ENCODE measurements at places on chromosomes 6 and 20.

GRCh38 chr6:52305411-52305810, 20.9 kb upstream of the MCM3 start:
- no peak for DNase-seq

- peak; percentile 64 for DNase-seq
Measured at GRCh38 chr20:34538671-34539123, 19.8 kb upstream of the MAP1LC3A start.

DNA sequence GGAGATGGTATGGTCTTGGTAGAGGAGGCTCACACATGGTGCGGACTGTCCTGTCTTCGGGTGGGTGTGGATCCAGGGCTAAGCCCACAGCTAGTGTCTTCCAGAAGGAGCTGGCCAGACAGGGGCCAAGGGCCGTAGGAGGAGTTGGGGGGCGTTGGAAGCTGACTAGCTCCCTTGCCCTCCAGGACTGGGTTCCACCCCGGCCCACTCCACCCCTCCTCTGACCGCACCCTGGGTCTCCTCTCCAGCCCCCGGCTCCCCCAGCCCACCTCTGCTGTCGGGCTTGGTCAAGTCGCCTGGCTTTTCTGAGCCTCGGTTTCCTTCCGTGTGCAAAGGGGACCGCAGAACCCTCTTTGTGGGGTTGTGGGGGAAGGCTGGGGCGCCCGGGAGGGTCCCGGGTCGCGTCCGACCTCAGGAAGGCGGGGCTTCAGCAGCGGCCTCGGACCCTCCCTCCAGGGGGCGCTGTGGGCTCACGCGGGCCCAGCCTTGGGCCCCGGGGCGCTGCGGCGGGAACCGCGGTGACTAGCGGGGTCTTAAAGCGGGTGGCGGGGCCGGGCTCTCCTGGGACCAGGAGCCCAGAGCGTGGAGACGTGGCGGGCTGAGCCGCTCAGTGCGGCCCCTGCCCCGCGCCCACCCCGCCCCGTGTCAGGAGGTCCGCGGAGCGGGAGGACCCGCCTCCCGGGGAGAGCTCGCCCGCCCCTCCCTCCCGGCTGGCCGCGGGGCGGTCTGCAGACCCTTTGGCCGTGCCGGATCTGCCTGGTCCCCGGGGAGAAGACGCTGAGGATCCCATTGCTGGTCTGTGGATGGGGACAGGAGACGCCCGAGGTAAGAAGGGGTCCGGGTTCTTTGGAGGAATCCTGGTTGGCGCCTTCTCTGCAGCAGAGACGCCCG, 5.4 kb downstream of the NPBWR2 start:
- peak; percentile 59 for DNase-seq

DNA sequence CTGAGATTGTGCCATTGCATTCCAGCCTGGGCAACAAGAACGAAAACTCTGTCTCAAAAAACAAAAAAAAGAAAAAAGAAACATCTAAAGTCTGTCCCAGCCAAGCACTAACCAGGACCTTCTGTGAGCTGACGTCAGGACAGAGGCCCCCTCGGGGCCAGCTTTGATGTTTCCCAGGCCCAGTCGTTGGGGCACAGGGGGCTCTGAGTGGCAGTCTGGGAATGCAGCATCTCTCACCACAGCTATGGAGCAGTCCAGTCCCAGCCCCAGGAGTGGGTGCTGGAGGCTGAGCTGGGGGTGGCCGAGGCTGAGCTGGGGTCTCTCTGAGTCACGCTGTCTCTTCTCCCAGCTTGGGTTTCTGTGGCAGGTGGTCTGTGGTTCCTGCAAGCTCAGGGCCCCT, 46.0 kb upstream of the SRF start:
- no peak for DNase-seq

DNA sequence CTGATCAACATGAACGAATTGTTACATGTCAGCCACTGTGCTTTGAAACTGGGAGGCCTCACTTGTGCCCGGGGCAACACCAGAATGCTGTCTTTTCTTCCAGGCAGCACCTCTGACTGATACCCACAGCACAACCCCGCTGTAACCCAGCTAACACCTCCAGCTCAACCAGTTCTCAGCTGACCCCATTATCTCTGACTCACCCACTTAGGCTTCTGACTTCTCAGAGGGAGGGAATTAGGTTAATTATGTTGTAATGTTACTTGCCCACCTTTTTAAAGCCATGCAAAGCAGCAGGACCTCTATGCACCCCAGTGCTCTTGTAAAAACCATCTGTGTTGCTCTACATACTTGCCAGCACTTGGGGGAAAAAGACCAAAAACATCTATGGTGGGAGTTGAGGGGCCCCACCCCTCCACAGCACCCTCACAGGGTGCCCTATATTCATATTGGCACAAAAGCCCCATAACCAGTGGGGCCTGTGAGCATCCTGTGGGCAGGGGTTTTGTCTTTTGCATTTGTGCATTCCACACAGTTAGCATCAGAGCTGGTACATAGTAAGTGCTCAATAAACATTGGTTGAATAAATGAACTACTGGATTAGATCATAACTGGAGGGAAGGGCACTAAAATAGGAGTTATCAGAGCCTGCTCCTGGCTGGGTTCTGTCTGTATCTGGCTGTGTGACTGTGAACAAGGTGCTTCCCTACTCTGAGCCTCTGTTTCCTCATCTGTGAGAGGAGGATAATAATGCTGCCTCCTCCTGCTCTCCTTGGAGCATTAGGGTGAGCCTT, 22.3 kb downstream of the BNIP5 start:
- peak; percentile 10 for DNase-seq

- no peak for DNase-seq
Measured at GRCh38 chr20:32139947-32140346, 30.4 kb downstream of the TM9SF4 start.

- DNase-seq = no peak
Measured at GRCh38 chr20:50198716-50199115, 8.1 kb downstream of the CEBPB start.

- DNase-seq = no peak
Measured at GRCh38 chr20:37544386-37544785, 16.7 kb upstream of the BLCAP start.

- DNase-seq = no peak
Measured at GRCh38 chr6:125574604-125575003, 174.8 kb upstream of the HEY2 start.

DNA sequence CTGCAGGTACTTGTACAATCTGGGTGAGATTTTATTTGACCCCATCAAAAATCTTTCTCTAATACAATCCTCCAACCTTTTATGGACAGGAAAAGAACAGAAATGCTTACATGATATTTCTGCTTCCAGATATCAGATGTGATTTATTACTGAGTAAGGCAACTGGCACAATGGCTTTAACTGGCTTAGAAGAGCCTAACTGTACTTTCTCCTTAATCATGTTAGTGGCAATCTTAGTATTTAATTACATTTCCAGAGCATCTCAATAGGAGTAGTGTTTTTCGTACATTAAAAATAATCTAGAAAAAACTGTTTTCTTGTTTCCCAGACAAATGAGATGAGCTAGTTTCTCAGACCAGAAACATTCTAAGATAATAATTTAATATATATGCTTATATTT, 251.6 kb downstream of the KCNQ5 start:
- no peak for DNase-seq

DNA sequence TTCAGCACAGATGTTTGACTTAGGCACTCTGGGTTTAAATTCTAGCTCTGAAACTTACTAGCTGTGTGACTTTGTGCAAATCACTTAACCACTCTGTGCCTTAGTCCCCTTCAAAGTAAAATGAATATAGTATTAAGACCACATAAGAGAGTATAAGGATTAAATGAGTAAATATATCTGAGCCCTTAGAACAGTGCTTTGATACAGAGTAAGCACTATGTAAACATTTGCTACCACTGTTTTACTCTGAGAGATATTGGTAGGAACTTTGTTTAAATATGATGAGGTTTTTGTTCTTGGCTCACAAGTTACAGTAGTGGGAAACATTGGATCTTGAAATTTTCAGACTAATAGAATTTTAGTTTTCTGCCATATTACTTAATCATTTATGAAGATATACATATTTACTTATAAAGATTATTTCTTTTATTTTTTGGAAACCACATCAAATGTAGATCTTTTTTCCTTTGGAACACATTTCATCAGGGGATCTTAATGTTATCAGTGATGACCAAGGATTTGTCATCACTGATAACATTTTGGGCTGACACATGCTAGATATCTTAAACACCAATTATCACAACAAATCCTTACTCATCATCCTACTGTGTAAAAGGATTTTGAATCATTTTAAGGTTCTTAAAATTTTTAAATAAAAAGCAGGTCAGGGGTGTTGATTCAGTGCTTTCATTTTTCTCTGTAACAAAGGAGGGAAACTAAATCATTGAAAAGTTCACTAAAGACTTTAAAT, 226.2 kb downstream of the EYA4 start:
- DNase-seq = no peak

GRCh38 chr20:4127344-4127743, 112.0 kb upstream of the RNF24 start:
- DNase-seq = peak; percentile 48

GRCh38 chr6:137202078-137202477, 17.1 kb downstream of the IFNGR1 start:
- DNase-seq = no peak

DNA sequence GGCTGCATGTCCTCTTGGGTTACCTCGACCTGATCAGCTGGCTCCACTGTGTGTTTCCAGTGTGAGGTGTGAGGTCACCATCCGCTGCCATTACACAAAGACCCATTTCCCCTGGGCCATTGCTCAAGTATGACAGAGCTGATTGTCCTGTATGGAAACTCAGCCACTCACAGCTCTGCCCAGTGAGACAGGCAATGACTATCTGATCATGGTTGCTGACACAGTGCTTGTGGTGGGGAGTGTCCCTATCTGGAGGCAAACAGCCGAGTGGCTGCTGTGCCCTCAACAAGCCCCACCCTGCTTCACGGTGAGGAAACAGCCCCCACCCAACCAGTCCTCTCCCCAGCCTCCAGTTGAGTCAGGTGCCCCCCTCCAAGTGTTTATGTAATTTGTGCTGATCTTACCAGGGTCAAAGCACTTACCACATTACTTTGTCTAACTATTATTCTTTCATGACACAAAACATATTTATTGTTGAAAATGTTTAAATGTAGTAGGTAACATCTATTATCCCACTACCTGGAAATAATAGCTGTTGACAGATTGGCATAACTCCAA, 11.7 kb upstream of the MAPK13 start:
- DNase-seq = peak; percentile 21

GRCh38 chr6:148700047-148700715, 46.6 kb upstream of the UST start:
- DNase-seq = no peak

- DNase-seq = no peak
Measured at GRCh38 chr6:91487696-91488392, 901.0 kb upstream of the MAP3K7 start.

GRCh38 chr6:37705239-37706051, 7.8 kb upstream of the MDGA1 start:
- DNase-seq = peak; percentile 53

GRCh38 chr6:105034470-105034869, 77.6 kb downstream of the LIN28B start:
- DNase-seq = no peak

DNA sequence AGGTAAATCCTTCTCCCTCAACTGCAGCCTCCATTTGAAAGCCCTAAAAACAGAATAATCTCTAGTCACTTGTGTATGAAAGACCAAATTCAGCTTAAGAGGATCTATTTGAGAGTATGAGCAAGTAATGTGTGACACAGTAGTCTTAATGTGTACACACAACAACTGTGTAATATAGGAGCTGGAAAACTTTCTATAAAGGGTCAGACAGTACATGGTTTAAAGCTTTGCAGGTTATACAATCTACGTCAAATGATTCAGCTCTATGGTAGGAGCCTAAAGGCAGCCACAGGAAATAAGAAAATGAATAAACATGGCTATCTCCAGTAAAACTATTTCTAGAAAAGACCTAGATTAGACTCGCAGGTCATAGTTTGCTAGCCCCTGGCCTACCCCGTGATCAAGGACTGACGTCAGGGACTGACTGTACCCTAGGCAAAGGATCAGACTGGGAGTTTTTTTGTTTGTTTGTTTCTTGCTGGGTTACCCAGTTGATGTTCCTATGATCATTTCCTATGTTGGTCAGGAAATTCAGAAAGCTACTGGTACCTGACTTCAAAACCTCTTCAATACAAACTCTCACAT, 39.7 kb downstream of the BTBD9 start:
- DNase-seq = no peak

- no peak for DNase-seq
Measured at GRCh38 chr20:58884966-58885365, 32.5 kb downstream of the GNAS start.

DNA sequence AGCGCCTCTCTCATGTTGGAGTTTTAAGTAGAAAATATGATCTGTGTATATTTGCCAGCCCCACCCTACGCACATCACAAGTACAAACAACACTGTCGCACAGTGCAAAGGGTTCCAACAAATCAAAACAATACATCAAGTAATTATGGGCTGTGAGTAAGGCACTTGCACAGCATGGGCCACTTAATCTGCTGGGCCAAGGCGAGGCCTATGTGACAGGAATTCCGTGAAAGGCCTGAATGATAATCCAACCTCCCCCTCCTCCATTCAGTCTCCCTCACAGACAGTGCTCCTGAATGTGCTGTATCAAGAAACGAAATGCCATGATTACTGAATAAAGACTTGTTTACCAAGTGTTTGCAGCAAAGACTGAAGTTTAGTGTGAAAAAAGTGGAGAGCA, 130.1 kb upstream of the SLC2A12 start:
- no peak for DNase-seq

DNA sequence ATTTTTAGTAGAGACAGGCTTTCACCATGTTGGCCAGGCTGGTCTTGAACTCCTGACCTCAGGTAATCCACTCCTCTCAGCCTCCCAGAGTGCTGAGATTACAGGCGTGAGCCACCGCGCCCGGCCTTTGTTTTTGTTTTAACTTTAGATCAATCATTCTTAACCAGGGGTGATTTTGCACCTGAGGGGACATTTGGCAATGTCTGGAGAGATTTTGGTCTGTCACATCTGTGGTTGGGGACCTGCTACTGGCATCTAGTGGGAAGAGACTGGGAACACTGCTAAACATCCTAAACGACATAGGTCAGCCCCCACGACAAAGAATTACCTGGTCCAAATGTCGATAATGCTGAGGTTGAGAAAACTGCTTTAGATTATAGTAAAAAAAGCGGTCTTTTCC, 82.3 kb downstream of the C6orf52 start:
- no peak for DNase-seq

DNA sequence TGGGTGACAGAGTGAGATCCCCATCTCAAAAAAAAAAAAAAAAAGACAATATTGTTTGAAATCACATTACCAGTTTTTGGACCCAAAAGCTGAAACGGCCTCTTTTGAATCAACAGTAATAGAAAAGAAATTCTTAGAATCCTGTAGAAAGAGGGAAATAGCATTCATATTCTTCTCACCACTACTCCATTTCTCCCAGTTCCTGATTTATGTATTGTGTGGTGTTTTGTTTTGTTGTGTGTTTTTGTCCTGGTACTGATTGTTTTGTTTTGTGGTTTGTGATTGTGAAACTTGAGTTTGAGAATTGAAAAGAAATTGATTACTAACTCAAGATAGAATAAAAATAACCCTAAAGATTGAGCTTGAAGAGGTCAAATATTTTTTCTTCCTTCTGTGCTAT, 26.2 kb upstream of the EEF1A1 start:
- no peak for DNase-seq

DNA sequence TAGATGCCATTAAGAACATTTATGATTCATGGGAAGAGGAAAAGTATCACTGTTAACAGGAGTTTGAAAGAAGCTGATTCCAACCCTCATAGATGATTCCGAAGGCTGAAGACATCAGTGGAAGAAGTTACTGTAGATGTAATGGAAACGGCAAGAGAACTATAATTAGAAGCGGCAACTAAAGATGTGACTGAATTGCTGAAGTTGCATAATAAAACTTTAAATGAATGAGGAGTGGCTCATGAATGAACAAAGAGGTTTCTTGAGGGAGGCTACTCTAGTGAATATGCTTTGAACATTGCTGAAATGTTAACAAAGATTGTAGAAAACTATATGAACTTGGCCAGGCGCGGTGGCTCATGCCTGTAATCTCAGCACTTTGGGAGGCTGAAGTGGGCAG, 84.1 kb downstream of the PHIP start:
- DNase-seq = no peak
